GM10248 (cell line): ENCODE measurements at places on chromosomes 16 and 17.

DNA sequence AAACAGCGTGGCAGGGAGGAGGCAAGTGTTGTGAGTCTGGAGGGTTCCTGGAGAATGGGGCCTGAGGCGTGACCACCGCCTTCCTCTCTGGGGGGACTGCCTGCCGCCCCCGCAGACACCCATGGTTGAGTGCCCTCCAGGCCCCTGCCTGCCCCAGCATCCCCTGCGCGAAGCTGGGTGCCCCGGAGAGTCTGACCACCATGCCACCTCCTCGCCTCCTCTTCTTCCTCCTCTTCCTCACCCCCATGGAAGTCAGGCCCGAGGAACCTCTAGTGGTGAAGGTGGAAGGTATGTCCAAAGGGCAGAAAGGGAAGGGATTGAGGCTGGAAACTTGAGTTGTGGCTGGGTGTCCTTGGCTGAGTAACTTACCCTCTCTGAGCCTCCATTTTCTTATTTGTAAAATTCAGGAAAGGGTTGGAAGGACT lies at the start of gene CD19:
Gene CD19 (plus strand): TSS at position 171 of the 425 bp plus-strand sequence. CDS start 30 bp downstream, at position 201.
- peak; percentile 70 for DNase-seq

GRCh38 chr17:34484193-34484733 lies 95.1 kb upstream of the TMEM132E start:
- no peak for DNase-seq

- DNase-seq = no peak
Measured at GRCh38 chr17:34254146-34254545, 939 bp upstream of the CCL2 start.

DNA sequence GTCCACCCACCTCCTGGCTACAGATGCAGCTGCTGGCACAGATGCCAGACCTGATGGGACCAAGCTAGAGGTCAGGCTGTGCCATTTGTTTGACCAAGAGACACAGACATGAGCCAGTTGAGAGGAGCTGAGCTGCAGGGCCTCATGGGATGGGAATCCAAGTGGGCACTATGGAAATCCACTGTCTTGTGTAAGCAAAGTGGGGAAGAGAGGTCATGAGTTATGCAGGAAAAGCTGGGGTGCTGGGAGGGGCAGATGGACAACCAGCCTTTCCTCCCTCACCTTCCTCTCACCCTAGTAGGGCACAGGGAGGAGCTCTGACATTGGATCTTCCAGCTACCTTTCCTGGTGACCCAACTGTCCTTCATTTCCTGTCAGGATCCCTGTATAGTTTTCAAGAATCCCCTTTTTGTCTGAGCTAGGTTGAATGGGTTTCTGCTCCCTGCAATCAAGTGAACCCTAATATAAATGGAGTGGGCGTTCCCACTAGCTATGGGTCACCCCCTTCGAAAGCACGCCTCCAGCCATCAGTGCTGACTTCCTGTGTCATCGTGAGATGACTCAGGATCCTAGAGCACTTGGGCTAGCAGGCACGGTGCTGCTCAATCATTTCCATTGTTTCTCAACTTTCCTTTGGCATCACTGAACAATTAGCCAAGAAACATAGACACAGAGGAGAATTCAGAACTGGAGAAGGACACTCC lies 13.6 kb downstream of the ATPAF2 start:
- DNase-seq = peak; percentile 79

GRCh38 chr16:67163164-67163998 lies 1.2 kb upstream of the HSF4 start:
- DNase-seq = no peak
